ENCODE measurements at places on chromosomes 11 and 22.

GRCh38 chr22:30265823-30266444 lies 717 bp downstream of the OSM start:
- no peak for DNase-seq

DNA sequence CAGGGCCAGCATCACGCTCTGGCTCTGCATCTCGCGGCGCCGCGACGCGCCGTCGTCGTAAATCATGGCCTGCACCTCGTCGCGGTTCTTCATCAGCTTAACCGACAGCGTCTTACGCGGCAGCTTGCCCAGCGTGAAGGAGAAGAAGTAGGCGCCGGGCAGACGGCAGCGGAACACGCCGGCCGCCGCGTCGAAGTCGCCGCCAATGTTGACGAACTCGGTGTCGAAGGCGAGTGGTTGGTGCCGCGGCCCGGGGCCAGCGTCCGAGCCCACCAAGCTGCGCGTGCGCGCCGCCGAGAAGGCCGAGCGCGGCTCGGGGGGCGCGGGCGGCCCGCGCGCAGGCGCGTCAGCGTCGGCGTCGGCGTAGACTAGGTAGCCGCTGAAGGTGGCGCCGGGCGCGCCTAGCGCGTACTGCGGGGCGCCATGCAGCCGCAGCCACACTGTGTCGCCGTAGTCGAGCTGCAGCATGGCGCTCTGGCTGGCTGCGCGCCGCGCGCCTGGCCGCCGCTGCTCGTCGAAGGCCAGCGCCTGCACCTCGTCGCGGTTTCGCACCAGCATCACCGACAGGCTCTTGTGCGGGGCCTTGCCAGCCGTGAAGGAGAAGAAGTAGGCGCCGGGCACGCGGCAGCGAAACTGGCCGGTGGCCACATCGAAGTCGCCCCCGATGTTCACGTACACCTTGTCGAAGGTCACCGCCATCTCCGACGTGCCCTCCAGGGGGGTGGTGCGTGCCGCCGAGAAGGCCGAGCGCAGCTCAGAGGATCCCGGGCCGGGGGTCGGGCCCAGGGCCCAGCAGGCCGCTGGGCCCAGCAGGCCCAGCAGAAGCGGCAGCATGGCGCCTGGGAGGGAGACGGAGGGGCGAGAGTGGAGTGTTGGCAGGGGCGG lies 3.7 kb downstream of the FAM180B start:
- DNase-seq = no peak

GRCh38 chr11:86040919-86041850 lies 27.7 kb downstream of the PICALM start:
- DNase-seq = no peak

GRCh38 chr22:37525746-37526350 lies 6.6 kb upstream of the CARD10 start:
- no peak for DNase-seq

GRCh38 chr11:81870815-81871214 lies 862.8 kb downstream of the FAM181B start:
- DNase-seq = no peak

DNA sequence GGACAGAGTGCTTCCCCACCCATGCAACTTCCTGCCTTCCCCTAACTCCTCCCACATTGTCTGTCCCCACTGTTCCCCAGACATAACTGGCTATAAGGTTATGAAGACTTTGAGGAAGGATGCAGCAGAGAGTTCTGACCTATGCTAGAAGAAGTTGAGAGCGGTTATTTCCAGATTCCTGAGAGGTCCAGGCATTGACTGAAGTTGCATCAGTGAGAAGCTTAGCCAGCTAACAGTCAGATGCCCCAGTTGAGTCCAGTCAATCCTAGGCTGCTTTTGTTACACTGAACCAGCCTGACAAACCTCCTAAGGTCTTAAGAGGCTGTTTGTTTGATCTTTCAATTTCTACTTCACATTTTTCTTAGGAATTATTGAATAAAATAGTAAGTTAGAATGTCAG lies 937.9 kb upstream of the CCDC90B start:
- no peak for DNase-seq

DNA sequence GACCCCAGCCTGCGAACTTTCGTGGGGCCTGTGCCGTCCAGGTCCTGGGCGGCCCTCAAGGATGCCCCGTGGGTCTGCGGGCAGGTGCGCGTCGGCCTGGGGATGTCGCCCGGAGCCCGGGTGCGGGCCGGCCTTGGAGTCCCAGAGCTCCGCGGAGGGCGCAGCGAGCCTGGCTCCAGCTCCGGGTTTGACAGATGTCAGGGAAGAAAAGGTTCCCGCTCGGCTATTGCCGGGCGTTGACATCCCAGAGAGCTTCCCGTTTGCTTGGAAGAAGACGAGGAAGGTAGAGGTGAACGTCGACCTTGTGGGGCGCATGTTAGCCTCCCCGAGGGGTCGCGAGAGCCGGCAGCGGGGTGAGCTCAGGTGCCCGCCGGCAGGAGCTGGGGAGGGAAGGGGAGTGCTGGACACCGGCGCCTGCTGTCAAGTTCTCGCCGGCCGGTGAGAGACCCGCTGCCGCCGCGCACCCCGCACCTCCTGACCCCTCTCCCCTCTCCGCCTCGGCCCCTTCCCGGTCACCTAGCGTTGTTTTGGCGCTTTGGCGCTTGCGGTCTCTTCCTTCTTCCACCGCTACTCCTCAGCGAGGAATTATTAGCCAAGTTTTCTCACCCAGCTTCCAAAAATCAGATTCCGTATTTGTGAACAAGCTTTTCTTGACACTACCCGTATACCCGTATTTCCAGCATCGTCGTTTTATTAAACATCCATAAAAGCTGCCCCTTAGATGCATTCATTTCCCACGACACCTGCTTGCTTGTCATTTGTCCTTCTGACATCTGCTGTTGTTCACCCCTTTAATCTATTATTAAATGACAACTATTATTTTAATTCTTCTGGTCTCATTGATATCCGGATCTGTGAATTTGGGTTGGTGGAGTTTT lies 1.3 kb downstream of the BMAL1 start:
- no peak for DNase-seq

- DNase-seq = no peak
Measured at GRCh38 chr11:33344611-33345010, 87.4 kb downstream of the HIPK3 start.

GRCh38 chr11:62505440-62506091 lies 41.0 kb downstream of the AHNAK start:
- DNase-seq = no peak

DNA sequence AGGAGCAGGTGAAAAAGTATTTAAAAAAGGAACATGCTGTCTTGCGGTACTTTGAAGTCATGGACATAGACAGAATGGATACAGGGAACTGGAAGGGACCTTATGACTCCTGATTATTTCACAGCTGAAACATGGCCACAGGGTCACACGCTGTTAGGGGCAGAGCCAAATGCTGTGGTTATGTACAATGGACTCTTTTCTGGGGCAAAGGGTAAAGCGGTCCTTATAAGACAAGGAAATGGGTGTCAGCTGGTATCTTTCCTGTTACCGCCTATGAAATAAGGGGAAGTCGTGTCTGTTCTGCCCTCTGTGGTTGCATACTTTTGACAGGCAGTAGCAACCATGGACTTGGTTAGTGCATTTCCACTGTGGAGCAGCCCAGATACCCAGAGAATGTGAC lies 12.8 kb upstream of the ST14 start:
- no peak for DNase-seq

GRCh38 chr11:42596576-42597145 lies 715.1 kb upstream of the API5 start:
- no peak for DNase-seq

GRCh38 chr11:63775191-63775590 lies 6.6 kb upstream of the ZFTA start:
- DNase-seq = no peak

GRCh38 chr11:9264316-9265210 lies 587 bp downstream of the DENND5A start:
- DNase-seq = peak; percentile 70

DNA sequence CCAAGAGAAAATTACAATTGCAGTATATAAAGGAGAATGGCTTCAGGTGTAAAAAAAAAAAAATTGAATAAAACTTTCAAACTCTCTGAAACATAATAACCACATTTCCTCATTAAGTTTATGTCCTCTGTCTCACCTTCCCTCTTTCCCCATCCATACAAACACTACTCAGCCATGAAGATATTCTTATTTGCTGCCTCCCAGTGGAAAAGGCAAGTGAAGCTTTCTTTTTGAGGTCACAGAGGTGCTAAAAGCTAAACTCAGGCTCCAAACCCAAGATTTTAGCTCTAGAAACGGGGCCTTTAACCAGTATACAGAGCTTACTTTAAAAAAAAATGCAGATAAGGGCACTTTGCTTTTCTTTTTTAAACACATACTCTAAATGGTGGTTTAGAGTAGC lies 1568.5 kb downstream of the FAM181B start:
- no peak for DNase-seq

- peak; percentile 90 for DNase-seq
Measured at GRCh38 chr22:37999640-38000272, 15.4 kb upstream of the SOX10 start.

DNA sequence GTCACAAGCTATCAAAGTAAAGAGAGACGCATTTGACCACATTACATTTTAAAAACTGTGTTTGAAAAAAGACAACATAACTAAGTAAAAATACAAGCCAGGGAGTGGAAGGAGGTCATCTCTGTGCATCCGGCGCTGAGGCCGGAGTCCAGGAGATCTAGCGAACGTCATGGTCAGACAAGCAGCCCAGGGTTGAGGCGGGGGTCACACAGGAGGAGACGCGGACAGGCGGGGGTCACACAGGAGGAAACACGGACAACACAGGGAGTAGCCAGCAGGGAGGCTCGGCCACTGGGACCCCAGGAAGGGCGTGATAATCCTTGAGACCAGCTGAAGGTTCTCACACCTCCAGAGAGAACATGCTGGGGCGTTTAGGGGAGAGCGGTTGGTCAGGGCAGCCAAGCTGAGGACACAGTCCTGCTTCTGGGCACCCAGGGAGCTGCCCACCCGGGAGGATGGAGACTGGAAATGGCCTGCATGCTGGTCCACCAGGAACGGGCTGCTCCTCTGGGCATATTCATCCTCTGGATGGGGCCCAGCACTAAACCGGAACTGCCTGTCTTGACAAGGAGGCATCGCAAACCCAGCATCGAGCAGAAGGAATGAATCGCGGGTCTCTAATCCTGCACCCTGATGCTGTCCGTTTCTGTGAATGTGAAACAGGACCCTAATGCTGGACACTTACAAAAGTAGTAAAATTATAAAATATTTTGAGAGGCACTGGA lies 40.9 kb upstream of the MUC5AC start:
- DNase-seq = peak; percentile 1

GRCh38 chr22:31130873-31131272 lies 8.1 kb downstream of the INPP5J start:
- no peak for DNase-seq

GRCh38 chr22:42719133-42719532 lies 1.5 kb downstream of the A4GALT start:
- no peak for DNase-seq

GRCh38 chr11:19200410-19201201 lies 1.2 kb downstream of the CSRP3 start:
- DNase-seq = peak; percentile 92

GRCh38 chr11:85798361-85798760 lies 12.6 kb downstream of the SYTL2 start:
- no peak for DNase-seq

DNA sequence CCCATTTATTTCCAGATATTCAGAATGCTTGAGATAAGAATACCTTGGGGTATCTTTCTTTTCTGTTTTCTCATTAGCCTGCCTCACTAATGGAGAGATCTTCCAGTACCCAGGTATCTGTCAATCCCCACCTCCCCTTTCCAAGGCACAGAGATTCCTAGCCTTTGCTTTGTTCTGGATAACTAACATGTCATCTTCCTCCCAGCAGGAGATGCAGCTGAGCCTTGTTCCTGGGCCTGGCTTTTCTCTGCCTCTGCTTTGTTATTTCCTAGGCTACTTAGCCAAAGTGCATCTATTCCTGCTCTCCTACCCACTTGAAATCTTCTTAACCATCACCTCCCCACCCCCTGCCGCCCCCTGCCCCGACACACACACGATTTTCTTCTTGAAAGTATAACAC lies 297.1 kb downstream of the NELL1 start:
- DNase-seq = no peak

GRCh38 chr22:37027556-37027955 lies 8.0 kb downstream of the MPST start:
- DNase-seq = no peak

- DNase-seq = no peak
Measured at GRCh38 chr11:199004-199581, 6.2 kb downstream of the SCGB1C1 start.

GRCh38 chr11:132296946-132297610 lies 926.7 kb downstream of the NTM start:
- no peak for DNase-seq

GRCh38 chr11:45659818-45660160 lies 5.6 kb downstream of the CHST1 start:
- no peak for DNase-seq

DNA sequence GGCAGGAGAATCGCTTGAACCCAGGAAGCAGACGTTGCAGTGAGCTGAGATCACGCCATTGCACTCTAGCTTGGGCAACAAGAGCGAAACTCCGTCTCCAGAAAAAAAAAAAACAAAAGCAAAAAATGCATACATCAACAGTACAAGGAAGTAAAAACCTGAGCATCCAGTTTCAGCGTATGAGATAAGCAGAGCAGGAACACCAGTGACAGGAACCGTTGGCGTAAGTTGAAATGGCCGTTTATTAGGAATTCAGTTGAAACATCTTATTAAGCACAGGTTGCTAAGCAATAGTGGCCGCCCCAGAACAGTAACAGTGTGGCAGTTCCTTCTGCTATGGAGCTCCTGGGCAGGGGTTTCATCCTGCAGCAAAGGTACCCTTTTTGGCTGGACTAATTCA lies 4.0 kb upstream of the L3MBTL2 start:
- DNase-seq = no peak

DNA sequence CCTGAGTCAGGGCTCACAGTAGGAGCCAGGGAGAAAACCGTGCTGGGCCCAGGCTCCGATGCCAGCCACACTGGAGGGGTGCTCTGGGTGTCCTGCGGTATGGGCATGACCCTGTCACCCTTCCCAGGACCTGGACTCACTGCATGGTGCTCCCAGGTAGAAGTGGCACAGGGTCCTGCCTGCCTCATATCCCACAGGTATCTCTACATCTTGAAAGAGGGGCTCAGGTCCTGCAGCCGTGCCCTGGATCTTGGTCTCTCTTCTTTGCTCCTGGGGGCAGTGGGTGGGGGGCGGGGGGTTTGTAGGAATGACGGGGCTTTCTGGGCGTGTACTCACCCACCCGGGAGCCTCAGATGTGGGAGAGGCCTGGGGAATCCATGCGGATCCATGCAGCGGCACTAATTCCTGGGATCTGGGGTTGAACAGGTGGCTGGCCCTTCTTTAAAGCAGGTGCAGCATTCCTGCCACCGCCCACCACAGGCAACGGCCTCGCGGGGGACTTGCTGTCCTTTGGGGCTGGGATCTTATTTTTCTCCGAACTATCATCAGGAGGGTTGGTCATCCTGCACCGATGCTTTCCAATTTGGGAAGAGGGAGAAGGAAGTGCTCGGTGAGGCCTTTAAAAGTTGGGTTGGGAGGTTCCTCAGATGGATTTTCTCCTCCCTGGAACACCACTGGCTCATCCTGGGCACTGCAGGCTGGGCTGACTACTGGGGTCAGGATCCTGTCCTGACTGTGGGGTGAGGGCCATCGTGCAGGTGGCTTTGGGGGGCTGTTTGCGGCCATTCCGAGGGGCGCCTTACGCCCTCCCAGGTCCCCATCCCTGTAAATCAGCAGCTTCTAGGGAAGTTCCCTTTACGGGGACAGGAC lies 886.4 kb downstream of the BRD1 start:
- no peak for DNase-seq

GRCh38 chr11:77510851-77511250 lies 37.0 kb upstream of the PAK1 start:
- DNase-seq = no peak

- DNase-seq = no peak
Measured at GRCh38 chr11:90284171-90284570, 61.3 kb upstream of the CHORDC1 start.
